ENCODE measurements at places on chromosomes 1 and 21. TPM values are rescaled to one million over a fixed set of nuclear protein-coding genes. Genes with fewer than 3 reads are reported as not detected.

Gene SPRR4
- total RNA-seq = not detected

DNA sequence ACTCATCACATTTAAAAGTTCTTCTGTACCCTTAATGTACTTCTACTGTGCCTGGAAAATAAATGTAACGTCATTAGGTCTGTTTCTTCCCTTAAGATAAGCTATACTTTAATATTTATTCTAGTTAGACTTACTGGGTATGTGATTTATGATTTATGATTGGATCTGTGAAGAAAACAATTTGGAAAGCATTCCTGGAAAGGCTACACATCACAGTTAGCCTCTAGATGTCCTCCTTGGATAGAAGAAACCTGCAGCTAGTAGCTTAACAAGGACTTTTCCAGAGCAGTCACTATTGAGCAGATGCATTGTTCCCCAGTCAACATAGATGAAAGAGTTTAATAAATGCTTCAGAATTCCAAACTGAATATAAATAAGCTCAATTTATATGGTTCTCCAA lies 22.2 kb upstream of the ABL2 start:
- H3K4me3 ChIP-seq = no peak overlapping the region
- peak; percentile 50 for DNase-seq
- H3K27me3 ChIP-seq = no peaks in the 10 kb centered on the region
- H3K4me1 ChIP-seq = no peaks in the 10 kb centered on the region
- no peaks in the 10 kb centered on the region for H3K36me3 ChIP-seq

DNA sequence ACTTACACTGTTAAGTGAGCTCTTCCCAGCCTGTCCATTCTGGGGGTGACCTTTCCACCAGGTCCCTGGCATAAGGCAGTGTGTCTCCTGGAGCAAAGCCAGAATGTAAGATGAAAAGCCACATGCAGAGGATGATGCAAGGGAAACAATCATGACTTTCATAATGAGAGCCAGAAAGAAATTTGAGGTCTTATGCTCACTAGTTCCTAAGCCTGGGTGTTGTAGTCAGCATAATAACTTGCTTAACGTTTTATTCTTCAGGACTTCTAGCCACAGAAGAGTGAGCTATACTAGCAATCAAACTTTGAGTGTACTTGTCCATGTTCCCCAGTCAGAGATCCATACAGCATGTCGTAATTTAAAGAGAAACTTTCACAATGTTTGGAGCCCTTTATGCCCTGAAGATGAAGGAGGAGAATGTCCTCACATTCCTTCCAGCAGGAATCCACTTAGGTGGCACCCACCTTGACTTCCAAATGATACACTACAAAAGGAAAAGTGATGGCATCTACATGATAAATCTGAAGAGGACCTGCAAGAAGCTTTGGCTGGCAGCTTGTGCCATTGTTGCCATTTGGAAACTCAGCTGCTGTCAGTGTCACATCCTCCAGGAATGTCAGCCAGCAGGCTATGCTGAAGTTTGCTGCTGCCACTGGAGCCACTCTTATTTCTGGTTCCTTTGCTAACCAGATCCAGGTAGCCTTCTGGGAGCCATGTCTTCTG lies 60.5 kb upstream of the FOXD3 start:
- peak; percentile 15 for DNase-seq
- H3K36me3 ChIP-seq = no peaks in the 10 kb centered on the region
- H3K4me1 ChIP-seq = no peaks in the 10 kb centered on the region
- no peak overlapping the region for H3K4me3 ChIP-seq
- H3K27ac ChIP-seq = no peak overlapping the region

GRCh38 chr1:184152434-184152898 lies 100.9 kb downstream of the TSEN15 start:
- DNase-seq = peak; percentile 39
- peaks cover 25% of the 10 kb centered on the region for H3K4me1 ChIP-seq
- peak overlapping the region; percentile 60 for H3K27ac ChIP-seq
- H3K4me3 ChIP-seq = no peak overlapping the region

Gene SUSD4
- under 0.01 TPM for total RNA-seq

- no peaks in the 10 kb centered on the region for H3K4me1 ChIP-seq
- no peak overlapping the region for H3K27ac ChIP-seq
- no peak overlapping the region for H3K4me3 ChIP-seq
Measured at GRCh38 chr1:26557008-26557407, 27.4 kb downstream of the RPS6KA1 start.

DNA sequence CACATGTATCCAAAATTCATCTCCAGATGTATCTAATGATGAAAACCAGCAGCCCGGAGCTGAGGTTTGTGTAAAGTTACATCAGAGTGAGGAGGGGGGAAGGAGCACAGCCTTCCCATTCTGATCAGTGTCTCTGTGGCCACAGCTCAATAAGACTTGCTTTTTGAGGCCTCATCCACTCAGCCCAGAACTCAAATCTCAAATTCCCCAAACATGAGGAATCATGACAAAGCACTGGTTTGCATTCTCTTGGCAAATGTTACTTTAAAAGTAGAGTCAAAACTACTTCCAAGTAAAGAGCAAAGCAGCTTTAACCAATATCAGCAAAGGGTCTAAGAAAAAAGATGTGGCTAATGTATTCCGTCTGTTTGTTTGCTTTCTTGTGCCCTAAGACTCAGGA lies 30.9 kb downstream of the CCN1 start:
- peak overlapping the region; percentile 18 for H3K4me3 ChIP-seq
- H3K27me3 ChIP-seq = no peaks in the 10 kb centered on the region
- peak; percentile 95 for DNase-seq
- H3K36me3 ChIP-seq = no peaks in the 10 kb centered on the region
- H3K4me1 ChIP-seq = peaks cover 43% of the 10 kb centered on the region

GRCh38 chr1:29772584-29773100 lies 536.3 kb downstream of the PTPRU start:
- no peak overlapping the region for H3K4me3 ChIP-seq
- no peaks in the 10 kb centered on the region for H3K4me1 ChIP-seq
- H3K27ac ChIP-seq = no peak overlapping the region
- H3K27me3 ChIP-seq = no peaks in the 10 kb centered on the region
- no peak for DNase-seq

DNA sequence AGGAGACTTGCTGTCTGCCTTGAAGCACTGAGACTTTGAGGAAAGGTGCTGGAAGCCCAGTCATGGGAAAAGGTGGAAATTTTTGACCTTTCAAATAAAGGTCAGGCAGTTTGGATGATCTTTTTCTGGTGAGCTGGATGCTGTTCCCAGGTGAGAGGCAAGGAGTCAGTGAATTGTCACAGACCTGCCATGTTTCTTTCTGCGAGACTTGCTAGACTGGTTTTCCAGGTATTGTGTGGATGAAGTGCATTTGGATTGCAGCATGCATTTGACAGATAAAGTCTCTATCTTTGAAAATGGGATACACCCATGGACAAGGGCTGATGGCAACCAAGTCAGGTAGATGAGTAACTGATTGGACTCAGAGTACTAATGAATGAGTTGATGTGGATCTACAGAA lies 65.7 kb upstream of the NHLH2 start:
- no peak for DNase-seq
- H3K4me1 ChIP-seq = no peaks in the 10 kb centered on the region
- H3K27me3 ChIP-seq = no peaks in the 10 kb centered on the region

Gene KLF17
- 0.50 TPM for total RNA-seq

DNA sequence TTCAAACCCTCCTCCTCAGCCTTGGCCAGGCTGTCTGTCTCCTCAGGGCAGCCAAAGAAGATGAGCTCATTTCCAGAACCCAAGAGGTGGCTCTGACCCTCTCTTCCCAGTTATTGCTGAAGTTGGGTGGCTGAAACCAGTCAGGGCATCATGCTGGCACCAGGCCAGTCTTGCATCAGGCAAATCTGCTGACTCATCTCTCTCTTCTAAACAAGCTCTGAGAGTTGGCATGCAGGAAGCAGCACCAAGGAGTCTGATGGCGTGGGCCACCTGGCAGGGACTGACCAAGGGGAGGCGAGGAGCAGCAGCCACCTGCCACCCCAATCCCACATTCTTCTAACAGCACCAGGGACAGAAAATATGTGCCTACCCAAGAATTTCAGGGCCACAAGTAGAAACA lies 104.8 kb upstream of the ATP1A1 start:
- H3K27ac ChIP-seq = no peak overlapping the region
- H3K27me3 ChIP-seq = no peaks in the 10 kb centered on the region
- no peaks in the 10 kb centered on the region for H3K4me1 ChIP-seq

- peak; percentile 94 for DNase-seq
- no peak overlapping the region for H3K4me3 ChIP-seq
- peaks cover 19% of the 10 kb centered on the region for H3K36me3 ChIP-seq
- peaks cover 40% of the 10 kb centered on the region for H3K4me1 ChIP-seq
- H3K27me3 ChIP-seq = no peaks in the 10 kb centered on the region
- peak overlapping the region; percentile 70 for H3K27ac ChIP-seq
Measured at GRCh38 chr1:223771814-223772770, 59.8 kb downstream of the CAPN2 start.

- H3K27me3 ChIP-seq = peaks cover 25% of the 10 kb centered on the region
- H3K27ac ChIP-seq = no peak overlapping the region
- H3K4me3 ChIP-seq = no peak overlapping the region
- no peaks in the 10 kb centered on the region for H3K36me3 ChIP-seq
Measured at GRCh38 chr1:205038132-205038786, 4.8 kb upstream of the CNTN2 start.

- DNase-seq = peak; percentile 3
- H3K4me3 ChIP-seq = no peak overlapping the region
- no peak overlapping the region for H3K27ac ChIP-seq
- H3K4me1 ChIP-seq = no peaks in the 10 kb centered on the region
- no peaks in the 10 kb centered on the region for H3K36me3 ChIP-seq
Measured at GRCh38 chr1:57860931-57861565, 437.2 kb upstream of the DAB1 start.

DNA sequence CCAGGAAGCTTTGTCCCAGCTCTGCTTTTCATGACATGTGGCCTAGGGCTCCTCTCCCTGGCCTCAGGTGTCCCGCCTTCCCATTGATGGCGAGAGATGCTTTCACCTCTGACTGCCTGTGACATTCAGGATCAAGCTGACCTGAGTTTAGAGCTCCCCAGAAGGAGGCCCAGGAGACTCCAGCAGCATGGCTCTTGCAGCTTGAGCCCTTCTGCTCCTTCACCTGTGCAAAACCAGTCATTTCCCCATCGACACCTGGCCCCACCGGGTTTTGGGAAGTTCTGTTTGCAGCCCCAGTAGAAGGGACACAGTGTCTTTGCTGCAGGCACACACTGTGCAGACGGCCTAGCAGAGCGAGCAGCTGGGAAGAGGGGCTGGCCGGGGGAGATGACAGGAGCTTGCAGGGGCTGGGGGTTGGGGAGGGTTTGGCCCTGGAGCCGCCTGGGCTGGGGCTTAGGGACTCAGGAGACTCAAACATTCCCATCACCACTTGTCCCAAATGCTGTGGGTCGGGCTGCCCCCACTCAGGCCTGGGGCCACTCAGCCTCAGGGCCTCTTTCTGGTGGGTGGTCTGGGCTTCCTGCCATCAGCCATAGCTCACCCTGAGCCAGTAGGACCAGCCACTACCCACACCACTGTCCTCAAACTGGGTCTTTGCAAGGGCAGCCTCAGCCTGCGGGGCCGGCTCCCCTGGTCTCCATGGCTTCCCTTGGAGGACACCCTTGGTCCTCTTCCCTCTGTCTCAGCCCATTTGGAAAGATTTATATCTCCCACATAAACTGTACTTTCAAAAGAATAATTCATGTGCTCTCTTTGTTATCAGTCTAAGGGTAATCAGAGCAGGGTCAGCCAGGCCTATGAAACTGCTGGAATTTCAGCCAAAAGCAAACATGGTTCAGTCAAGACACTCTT lies 3.8 kb upstream of the EDN2 start:
- H3K4me1 ChIP-seq = peaks cover 6% of the 10 kb centered on the region
- H3K27me3 ChIP-seq = no peaks in the 10 kb centered on the region
- no peaks in the 10 kb centered on the region for H3K36me3 ChIP-seq
- H3K27ac ChIP-seq = no peak overlapping the region
- no peak overlapping the region for H3K4me3 ChIP-seq
- DNase-seq = no peak

- no peaks in the 10 kb centered on the region for H3K4me1 ChIP-seq
- no peaks in the 10 kb centered on the region for H3K36me3 ChIP-seq
- DNase-seq = peak; percentile 52
- no peak overlapping the region for H3K27ac ChIP-seq
- H3K4me3 ChIP-seq = no peak overlapping the region
- H3K27me3 ChIP-seq = no peaks in the 10 kb centered on the region
Measured at GRCh38 chr1:43729816-43730463, 22.6 kb downstream of the ST3GAL3 start.

GRCh38 chr1:37846647-37847339 lies 12.6 kb downstream of the MTF1 start:
- H3K4me3 ChIP-seq = no peak overlapping the region
- no peaks in the 10 kb centered on the region for H3K4me1 ChIP-seq
- H3K36me3 ChIP-seq = no peaks in the 10 kb centered on the region
- H3K27ac ChIP-seq = no peak overlapping the region

DNA sequence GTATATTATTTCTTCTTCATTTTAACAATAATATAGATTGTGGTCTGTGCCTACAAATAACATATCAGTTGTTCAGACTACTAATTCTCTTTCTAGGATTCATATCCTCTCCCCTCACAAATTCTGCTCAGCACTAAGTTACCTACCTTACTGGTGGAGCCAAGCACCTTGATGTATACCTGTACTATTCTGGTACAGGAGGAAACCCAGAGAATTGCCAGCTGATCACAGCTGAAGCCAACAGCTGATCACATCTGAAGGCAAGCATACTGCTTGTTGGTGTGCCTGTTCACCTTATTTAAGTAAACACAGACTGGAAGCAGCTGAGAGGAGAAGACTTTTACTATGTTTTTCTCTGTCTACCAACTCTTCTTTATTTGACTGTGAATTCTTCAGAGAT lies 101.8 kb downstream of the PBX1 start:
- no peaks in the 10 kb centered on the region for H3K4me1 ChIP-seq
- no peaks in the 10 kb centered on the region for H3K27me3 ChIP-seq
- no peak overlapping the region for H3K4me3 ChIP-seq
- H3K27ac ChIP-seq = no peak overlapping the region

Gene SLAMF9
- not detected for total RNA-seq

Gene LCE3D
- not detected for total RNA-seq

DNA sequence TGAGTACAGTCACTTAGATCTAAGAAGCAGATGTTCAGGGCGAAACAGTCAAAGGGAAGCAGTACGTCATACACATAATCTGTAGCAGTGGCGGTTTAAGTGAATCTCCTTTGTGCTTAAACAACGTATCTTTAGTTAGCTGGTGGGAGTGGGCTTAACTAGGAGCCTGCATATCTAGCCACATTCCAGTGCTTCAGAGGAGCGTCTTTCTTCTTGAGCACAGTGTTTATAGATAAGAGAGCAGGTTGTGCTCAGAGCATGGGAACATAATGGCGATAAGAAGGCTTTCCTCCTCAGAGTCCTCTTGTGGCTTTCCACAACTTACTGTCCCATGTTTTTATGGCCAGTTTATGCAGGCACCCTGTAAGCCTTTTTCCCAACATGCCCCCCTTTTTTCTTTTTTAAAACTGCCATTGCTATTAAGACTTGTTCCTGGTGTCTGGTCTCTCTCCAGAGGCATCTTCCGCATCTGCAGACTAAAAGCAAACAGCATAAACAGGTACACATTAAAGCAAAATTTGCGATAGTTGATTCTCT lies 3.2 kb downstream of the DAP3 start:
- no peaks in the 10 kb centered on the region for H3K36me3 ChIP-seq
- no peak for DNase-seq
- H3K4me3 ChIP-seq = no peak overlapping the region

Measured in fibroblast of lung (primary cell).